ENCODE measurements at places on chromosomes 6 and 20. TPM values are rescaled to one million over a fixed set of nuclear protein-coding genes. Genes with fewer than 3 reads are reported as not detected.

DNA sequence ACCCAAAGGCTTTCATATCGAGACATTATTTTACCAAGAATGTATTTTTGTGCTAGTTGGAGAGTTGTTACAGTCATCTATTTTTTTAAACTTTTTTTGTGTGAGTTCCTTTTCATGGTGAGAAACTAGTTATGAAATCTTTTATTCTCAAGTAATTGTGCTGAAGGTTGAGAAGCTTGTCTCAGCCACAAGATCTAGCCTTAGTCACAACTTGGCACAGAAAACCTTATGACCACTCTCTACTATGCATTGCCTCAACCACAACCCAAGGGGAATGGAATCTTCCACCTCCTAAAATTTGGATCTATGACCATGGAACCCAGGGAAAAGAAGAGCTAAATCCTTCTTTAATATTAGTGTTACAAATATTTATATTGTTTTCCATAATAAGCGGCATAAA, 58.5 kb downstream of the HS3ST5 start:
- no peak for DNase-seq

GRCh38 chr6:33469661-33470060, 15.3 kb downstream of the ZBTB9 start:
- DNase-seq: no peak

GRCh38 chr20:33209789-33210188, 7.4 kb upstream of the BPIFA3 start:
- no peak for DNase-seq

DNA sequence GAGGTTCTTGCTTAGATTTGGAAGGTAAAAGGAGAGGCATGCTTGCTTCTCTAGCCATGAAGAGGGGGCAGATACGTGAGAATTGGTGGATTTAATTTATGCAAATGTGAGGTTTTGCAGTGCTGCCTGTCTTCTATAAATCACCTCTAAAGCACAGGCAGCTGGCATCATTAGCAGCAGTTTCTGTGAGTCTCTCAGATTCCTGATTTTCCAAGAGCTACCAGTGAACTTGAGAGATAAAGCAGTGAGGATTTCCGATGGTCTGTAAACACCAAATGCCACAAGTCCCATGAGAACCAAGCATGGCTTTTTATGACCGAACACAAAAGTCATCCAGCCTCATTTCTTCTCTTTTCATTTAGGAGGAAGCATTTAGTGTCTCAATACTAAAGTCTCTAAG, 3.2 kb upstream of the SIRPB2 start:
- DNase-seq: no peak

GRCh38 chr20:14375416-14375985, 38.1 kb upstream of the FLRT3 start:
- no peak for DNase-seq

DNA sequence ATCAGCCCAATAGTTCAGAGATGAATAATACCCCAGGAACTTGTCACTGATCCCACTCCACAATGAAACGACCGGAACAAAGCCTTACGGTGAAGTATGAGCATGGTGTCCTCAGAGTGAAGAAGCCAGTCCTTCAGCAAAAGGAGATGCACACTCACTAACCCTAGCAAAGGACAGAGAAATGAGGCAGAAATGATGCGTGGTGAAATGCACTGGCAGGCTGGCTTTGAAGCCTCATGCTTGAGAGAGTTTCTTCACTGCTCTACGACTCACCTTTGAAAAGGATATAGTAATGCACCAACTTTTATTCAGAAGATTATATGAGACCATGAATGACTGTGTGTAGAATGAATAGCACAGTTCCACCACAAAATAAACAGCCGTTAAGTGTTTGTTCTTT, 74.8 kb downstream of the PHACTR1 start:
- no peak for DNase-seq

- DNase-seq: no peak
Measured at GRCh38 chr20:497979-498378, 35.6 kb upstream of the TBC1D20 start.

DNA sequence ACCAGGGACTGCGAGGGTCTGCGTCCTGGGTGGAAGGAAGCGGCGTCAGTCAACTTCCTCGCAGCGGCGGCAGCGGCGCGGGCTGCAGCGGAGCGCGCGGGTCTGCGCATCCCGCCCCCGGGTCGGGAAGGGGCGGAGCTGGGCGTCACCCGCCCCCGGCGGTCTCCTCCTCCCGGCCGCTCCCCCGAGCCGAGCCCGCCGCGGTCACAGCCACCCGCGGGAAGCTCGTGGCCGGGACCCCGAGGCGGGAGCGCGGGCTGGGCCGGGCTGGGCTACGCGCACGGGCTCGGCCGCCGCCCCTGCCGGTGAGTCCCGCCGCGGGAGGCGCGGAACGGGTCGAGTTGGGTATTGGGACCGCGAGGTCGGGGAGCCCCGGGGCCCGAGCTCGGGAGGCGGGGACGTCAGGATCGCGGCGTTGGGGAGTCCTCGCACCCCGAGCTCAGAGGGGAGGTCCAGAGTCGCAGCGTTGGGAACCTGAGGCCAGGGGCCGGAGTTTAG, at the start of gene PAQR8:
Gene PAQR8 (plus strand): TSS at position 207 of the 498 bp plus-strand sequence. CDS start 41,063 bp downstream, outside the sequence.
- no peak for DNase-seq

GRCh38 chr6:157233686-157234085, 89.6 kb downstream of the TMEM242 start:
- DNase-seq: no peak

- DNase-seq: no peak
Measured at GRCh38 chr6:31791324-31792089, 4.0 kb downstream of the VARS1 start.

GRCh38 chr6:53020005-53020744, 25.1 kb upstream of the GSTA4 start:
- DNase-seq: no peak

DNA sequence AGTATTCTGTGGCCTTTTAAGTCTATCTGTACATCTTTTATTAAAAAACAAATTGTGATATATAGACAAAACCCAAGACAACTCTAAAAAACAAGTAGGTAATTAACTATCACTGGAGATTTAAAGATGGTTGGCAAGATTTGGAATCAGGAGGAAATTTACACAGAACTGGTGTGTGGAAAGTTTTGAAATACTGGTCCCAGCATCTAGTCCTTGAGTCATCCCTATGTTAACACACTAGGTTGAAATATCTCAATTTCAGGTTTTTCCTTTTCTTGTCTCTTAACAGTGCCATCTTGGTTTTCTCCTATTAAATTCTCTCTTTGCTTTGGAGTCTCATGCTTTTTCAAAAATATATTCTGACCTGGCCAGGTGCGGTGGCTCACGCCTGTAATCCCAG, 27.5 kb downstream of the SASH1 start:
- no peak for DNase-seq

- DNase-seq: no peak
Measured at GRCh38 chr6:15677822-15678221, 15.0 kb upstream of the DTNBP1 start.

DNA sequence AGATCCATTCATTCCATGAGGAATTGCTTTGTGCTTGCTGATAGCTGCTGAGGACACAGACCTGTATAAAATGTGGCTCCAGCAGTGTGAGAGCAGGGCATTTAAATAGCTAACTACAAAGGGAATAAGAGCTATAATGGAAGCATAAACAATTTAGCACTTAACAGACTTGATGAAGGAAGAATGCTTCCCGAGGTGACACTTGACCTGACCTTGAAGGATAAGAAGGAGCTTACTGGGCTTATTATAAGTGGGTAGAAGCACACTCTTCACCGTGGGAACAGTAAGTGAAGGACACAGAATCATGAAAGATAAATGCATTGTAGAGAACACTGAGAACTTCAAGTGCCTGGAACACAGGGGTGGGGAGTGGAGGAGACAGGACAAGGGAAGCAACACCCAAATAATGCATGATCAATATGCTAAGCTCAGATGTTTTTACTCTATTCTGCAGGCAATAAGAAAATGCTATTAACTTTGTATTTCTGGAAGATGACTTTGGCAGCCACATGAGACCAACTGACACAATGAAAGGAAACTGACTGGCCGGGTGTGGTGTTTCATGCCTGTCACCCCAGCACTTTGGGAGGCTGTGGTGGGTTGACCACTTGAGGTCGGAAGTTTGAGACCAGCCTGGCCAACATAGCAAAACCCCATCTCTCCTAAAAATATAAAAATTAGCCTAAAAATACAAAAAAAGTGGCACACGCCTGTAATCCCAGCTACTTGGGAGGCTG, 84.2 kb downstream of the EPB41L2 start:
- DNase-seq: no peak

- no peak for DNase-seq
Measured at GRCh38 chr6:87182321-87182720, 27.0 kb downstream of the ZNF292 start.

DNA sequence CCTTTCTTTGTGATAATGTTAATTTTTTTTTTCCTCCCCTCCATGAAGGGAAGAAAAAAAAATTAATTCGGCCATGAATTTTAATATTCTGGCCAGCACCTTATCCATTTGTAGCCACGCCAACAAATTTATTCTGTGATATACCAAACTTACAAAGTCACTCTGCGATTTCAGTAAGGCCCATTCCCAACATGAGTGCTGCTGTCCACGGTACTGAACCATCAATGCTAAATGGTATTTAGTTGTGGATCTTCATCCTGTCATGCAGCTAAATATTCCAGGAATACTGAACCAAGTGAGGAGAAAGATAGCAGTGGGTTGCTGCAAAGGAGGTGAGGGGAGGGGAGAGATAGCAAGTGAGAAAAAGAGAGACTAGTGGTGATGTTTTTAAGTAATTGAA, 19.5 kb upstream of the RSPH4A start:
- DNase-seq: no peak

DNA sequence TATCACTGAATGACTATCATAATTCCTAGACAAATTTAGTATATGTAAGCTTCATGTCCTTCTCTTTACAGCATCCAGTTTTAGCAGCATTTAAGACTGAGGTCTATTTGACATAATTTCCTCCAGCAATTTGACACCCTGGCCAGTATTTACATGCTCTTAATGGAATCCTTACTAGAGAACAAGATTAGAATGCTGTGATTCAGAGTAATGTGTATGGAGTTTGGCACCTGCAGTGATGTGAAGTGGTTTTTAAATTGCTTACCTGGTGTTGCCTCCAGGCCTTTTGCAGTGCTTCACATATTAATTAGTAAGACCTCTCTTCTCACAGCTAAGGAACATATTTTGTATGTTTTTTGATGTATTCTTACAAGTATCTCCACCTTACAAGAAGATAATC, 9.8 kb downstream of the NKX2-4 start:
- DNase-seq: no peak

- no peak for DNase-seq
Measured at GRCh38 chr6:119215309-119215708, 134.3 kb downstream of the MAN1A1 start.

DNA sequence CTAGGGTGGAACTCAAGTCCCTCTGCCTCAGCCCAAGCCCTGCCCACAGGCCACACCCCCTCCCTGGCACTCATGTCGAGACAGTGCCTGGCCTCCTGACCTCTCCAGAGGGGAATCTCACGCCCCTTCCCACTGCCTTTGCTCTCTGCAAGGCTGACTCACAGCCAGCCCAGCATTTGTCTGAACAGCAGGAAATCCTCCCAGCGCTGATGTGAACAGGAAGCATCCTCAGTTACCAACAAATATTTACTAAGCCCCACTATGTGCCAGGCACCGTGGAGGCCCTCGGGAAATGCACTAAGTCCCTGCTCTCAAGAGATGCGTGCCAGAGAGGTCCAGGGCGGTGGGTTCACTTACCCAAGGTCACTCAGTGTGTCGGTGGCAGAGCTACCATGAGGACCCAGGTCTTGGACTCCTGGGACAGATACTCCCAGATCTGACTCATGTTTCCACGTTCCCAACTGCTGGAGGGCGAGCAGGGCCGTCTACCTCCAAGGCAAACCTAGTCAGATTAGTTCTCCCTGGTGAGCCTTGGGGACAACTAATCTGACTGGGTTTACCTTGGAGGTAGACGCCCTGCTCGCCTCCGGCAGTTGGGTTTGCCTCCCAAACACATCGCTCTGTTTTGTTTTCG, 7.8 kb downstream of the ADA start:
- peak; percentile 54 for DNase-seq

DNA sequence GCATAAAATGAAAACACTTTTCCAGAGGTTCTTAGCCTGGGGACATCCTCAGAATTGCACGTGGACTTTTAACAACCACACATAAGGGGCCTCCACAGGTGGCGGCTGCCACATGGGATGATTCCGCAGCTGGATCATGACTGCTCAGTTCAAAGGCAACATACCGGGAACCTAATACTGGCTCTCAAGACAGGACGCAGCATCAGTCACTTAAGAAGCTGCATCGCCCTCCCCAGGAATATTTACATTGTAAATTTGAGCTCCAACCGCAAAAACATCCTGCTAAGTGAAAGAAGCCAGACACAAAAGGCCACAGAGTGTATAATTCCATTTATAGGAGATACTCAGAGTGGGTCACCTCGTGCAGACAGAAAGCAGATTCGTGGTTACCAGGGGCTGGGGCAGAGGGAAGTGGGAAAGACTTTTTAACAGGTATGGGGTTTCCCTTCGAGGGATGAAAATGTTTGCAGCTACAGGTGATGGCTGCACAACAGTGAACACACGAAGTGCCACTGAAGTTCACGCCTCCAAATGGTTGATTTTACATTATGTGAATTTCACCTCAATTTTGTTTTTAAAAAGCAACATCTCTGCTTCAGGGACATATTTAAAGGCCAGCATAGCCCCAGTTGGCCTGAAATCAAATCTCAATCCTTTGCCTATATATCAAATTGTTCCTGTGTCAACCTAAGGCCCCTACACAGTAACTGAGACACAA, 141.5 kb downstream of the BMP7 start:
- DNase-seq: no peak

DNA sequence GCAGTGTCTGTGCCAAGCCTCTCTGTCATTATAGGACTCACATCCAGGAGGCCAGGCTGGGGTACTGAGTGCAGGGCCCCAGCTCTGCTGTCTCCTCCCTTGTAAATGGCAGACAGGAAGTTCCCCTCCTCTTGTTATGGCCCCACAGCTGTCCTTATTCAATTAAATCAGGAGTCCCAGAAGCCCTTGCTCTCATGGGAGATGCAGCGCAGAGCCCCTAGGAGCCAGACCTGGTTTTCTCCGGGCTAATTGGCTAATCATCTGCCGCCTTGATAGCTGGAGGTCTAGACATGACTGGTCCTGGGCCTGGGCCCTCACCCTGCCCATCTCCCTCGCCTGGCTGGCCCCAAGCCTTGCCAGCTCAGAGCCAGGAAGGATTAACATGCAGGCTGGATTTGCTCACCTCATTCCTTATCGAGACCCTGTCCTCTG, 172.0 kb downstream of the VEGFA start:
- no peak for DNase-seq

Gene CYP39A1
- polyA plus RNA-seq: 1.5 TPM

Gene BNIP5
- not detected for polyA plus RNA-seq

Gene PMEPA1
- 50.7 TPM for polyA plus RNA-seq

Gene MACROD2
- 0.49 TPM for polyA plus RNA-seq

Gene CGAS
- 1.1 TPM for polyA plus RNA-seq

Gene KCNQ2
- polyA plus RNA-seq: not detected

Gene UNC5CL
- polyA plus RNA-seq: 0.50 TPM

Gene WFDC5
- polyA plus RNA-seq: 2.4 TPM

Gene CLPSL1
- polyA plus RNA-seq: not detected

Gene CLVS2
- not detected for polyA plus RNA-seq

Gene AFDN
- polyA plus RNA-seq: 36.4 TPM

Gene GNL1
- polyA plus RNA-seq: 39.5 TPM

Gene RALGAPA2
- polyA plus RNA-seq: 2.6 TPM

Gene TMEM244
- polyA plus RNA-seq: not detected

Data from keratinocyte (primary cell).